Fibroblast of skin of right quadriceps (primary cell): ENCODE measurements at places on chromosomes 7 and 10.
A peak's percentile ranks its signal among the peaks of the same experiment; 100 is the strongest.

GRCh38 chr10:71259815-71260501, 47.6 kb downstream of the UNC5B start:
- no peak for DNase-seq

DNA sequence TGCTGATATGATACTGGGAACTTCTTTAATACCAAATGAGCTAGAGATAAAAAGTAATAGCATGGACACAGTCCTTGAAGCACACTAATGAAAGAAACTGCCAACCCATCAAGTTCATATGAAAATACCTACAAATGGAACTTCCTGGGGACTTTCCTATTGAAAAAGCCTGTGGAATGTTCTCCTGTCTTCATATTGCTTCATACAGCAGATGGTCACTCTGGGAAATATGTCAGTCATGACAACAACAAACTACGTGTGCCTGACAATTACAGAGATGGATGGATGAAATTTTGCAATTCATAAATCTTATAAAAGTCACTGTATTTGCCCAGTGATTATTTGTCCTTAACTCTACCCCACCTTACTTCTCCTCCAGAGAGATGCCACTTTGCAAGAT, 106.6 kb upstream of the COL1A2 start:
- DNase-seq = no peak

GRCh38 chr10:74888962-74889661, 62.7 kb downstream of the KAT6B start:
- DNase-seq = no peak

GRCh38 chr7:77837275-77837674, 38.7 kb downstream of the PHTF2 start:
- no peak for DNase-seq

GRCh38 chr10:33382921-33383713, 48.6 kb upstream of the NRP1 start:
- peak; percentile 60 for DNase-seq
